ENCODE measurements at places on chromosomes 12 and 14.

DNA sequence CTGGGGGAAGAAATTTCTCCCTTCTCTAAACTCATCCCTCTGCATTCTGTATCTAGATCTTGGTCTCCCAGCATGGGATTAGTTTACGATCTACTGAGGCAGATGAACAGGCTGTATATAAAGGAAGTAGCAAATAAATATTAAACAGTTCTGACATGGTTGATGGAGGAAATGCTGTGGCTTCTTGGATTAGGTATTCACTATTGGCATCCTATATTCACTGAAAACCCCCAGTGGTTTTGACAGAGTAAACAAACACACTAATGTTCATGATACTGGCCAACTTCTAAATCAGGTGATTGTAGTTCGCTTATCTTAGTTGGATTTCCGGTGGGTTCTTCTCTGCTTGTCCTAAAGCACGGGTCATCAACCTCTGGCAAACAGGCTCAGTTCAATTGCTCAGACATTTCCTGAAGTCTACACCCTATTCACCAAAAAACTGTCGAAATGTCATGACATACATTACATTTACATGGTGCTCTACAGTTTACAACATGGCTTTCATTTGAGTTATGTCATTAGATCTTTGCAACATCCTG is 433.9 kb downstream of the EGLN3 start:
- DNase-seq = no peak

DNA sequence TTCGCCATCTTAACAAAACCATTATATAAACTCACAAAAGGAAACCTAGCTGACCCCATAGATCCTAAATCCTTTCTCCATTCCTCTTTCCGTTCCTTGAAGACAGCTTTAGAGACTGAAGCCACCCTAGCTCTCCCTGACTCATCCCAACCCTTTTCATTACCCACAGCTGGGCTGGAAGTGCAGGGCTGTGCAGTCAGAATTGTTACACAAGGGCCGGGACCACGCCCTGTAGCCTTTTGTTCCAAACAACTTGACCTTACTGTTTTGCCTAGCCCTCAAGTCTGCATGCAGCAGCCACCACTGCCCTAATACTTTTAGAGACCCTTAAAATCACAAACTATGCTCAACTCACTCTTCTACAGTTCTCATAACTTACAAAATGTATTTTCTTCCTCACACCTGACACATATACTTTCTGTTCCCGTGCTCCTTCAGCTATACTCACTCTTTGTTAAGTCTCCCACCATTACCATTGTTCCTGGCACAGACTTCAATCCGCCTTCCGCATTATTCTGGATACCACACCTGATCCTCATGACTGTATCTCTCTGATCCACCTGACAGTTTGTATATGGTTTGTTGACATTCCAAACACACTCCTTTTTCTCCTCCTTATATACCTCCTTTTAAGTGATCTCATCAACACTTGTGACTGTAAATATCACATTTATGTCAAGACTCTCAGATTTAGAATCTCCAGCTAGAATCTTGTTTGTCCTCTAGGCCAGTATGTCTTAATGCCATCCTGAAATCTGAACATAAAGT is 208.7 kb downstream of the KITLG start:
- DNase-seq = peak; percentile 68

DNA sequence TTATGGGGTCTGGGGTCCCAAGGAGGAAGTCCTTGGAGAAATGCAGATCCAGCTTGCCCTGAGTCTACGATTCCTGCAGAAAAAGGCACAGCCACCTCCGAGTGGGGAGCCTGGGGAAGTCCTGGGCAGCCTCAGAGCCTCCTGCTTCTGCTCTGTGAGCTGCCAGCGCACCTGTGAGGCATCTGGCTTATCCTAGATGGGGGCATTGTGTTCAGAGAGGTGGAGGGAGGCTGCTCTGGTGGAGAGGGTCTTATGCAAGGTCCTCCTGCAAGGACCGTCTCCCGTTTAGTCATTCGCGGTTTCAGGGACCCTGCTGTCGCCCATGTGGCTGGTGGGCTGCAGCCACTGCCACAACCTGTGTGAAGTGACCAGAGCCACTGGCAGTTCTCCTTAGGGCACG is 53.0 kb upstream of the PRMT8 start:
- no peak for DNase-seq

DNA sequence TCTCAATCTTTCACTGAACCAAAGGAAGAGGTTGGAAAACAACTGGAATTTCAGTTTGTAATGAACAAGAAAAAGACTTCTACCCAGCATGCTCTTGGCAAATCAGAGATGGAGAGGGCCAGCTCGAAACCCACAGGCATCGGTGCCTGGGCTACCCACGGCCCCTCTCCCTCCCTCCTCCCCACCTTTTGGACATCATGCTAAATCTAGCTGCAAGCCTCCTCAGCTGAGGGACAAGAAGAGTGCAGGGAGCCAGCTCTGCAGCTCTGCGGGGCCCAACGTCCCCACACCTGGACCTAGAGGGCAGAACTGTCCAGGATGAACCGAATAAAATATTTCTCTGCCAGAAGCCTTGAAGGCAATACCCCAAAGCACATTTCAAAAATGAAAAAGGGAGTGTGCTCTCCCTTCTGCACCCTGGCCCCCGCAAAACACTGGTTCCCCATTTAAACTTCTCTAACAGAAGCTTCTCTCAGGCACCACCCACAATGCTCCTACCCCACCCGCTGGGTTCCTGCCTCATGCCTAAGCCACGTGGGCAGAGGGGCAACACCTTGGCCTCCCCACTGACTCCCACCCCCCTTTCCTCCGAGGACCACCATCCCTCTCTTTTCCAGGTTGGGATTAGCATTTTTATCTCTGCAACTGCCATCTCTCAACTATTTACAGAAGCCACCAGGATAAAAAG is 8.2 kb downstream of the CAMKK2 start:
- DNase-seq = no peak

DNA sequence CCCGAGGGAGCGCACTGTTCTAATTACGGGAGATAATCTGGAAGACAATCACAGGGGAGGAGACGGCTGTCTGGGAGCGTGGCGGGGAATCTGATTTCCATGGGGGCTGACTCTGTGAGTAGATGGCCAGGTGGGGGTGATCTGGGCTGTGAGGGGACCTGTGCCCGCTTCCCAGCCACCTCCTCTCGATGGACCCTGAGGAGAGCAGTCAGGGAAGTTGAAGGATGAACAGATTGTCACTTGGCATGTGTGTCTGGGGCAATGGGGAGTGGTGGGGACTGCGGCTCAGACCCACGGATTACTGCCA is 22.6 kb downstream of the GALNT9 start:
- no peak for DNase-seq

DNA sequence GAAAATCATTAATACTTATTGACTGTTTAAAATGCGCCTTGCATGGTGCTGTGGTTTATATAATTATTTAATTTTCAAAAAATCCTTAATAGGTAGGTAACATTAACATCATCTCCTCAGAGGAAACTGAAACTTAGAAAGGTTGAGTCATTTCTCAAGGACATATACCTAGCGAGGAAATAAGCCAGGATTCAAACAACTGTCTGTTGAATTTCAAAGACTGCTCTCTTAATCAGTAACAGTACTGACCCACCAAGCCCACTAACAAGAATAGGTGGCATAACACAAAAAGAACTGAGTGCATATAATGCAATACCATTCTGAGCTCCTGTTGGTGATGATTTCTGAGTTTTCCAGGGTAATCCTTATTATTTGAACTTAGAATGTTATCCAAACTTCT is 174.3 kb downstream of the SOX5 start:
- no peak for DNase-seq

DNA sequence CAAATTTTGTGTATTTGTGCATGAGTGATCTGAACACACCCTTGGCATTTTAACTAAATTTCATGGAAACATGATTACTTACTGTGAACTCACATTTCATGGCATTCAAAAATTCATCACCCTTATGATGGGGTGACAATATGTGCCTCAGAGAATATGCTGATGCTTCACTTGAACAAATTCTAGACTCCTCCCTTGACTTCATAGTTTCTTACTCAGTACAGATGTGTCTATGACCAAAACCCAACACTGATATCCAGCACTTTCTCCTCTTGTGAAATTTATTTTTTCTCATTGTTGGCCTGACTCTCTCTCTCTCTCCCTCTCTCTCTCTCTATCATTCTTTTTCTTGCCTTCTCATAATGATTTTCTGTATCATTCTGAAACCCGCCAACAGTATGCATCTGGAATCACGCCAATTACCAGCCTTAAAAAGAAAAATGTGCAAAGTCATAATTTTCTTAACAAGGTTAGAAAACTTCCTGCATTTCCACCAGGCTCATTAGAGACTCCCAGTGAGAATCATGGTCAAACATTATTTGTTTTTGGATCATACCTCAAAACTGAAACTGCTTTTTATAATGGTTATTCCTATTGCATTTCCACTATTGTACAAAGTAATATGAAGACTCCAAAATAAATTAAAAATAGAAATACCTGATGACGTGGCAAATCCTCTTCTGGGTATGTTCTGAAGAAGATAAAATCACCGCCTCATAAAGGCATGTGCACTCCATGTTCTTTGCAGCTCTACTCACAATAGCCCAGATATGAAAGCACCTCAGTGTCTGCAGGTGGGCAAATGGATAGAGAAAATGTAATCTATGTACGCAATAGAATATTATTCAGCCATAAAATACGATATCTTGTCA is 722.2 kb downstream of the TMEM121 start:
- no peak for DNase-seq

GRCh38 chr12:19819231-19819630 is 379.9 kb downstream of the AEBP2 start:
- DNase-seq = no peak

DNA sequence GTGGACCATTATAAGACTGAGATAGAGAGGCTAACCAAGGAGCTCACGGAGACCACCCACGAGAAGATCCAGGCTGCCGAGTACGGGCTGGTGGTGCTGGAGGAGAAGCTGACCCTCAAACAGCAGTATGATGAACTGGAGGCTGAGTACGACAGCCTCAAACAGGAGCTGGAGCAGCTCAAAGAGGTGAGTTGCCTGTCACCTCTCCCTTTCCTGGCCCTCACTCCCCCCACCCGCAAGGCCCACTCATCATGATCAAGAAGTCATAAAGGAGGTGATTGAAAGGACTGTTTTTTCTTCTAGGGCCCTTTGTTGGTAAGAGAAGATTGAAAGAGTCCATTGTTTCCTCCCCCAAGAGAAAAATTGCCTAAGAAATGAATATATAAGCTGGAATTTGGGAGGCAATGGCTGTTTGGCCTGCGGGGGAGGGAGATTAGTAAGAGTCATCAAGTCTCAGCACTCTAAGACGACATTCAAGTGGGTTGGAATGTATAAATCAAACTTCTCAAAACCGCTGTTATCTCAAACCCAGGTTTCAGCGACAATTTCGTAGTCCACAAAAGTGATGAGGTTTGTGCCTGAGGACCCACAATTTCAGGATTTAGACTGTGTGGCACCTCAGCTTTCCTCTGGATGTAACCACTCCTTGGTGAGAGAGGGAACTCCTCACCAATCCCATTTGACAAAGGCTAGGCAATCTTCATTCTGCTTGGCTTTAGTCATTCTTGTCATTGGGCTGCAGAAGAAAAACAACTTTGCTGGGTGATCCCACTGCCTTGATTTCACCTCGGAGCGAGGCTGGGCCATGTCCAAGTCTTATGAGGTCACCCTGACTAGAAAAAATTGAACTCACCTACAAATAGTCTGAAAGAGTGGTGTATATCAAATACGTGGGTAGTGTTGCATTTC is 966 bp downstream of the BICD1 start:
- peak; percentile 62 for DNase-seq

GRCh38 chr12:69987579-69988091 is 162.6 kb downstream of the MYRFL start:
- DNase-seq = peak; percentile 97

DNA sequence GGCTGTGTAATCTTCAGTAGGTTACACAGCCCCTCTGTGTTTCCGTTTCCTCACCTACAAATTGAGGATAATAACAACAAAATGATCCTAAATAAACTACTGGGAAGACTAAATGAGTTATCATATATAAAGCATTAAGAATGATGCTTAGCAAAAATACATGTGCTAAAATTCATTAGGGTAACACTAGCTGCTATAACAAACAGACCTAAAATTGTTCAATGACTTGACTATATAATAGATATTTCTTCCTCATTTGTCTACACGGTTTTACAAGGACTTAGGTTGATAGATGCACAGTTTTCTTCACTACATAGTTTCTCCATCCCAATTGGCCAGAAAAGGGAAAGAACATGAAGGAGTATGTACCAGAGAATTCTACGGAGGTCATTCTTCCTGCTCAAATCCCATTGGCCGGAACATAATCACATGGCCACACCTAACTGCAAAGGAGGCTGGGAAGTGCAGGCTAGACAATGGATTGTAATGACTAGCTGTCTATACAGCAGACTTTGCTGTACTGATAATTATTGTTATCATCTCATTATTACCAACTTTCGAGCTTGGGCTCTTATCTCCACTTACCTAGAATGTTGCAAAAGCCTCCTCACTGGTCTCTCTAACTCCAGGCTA is 223.5 kb upstream of the NUDT4 start:
- no peak for DNase-seq

- DNase-seq = peak; percentile 58
Measured at GRCh38 chr12:80033448-80033847, 65.9 kb upstream of the OTOGL start.

- DNase-seq = no peak
Measured at GRCh38 chr12:6424008-6424347, 20.8 kb upstream of the CD27 start.

GRCh38 chr12:58917699-58918468 is 2.4 kb downstream of the LRIG3 start:
- peak; percentile 27 for DNase-seq

DNA sequence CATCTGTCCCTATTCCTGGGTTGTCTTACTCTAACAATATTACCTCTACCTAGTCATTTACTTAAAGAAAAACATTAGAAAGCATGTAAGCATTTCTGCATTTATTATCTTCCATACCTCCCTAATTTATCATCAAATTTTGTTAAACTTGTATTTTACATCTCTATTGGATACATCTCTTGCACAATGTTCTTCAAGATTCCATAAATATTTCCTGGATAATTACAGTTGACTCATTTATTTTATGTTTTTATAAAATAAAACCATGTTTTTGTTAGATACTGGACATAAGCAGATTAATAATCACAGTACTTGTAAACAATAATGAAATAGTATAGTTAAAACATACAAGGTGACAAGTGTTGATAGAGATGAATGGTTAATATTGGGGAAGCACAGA is 209.0 kb downstream of the TMTC3 start:
- peak; percentile 16 for DNase-seq

GRCh38 chr12:31590642-31591379 is at the start of gene DENND5B:
DENND5B (minus strand) TSS chr12:31591136; CDS start chr12:31590832, 304 bp downstream.
- peak; percentile 62 for DNase-seq

DNA sequence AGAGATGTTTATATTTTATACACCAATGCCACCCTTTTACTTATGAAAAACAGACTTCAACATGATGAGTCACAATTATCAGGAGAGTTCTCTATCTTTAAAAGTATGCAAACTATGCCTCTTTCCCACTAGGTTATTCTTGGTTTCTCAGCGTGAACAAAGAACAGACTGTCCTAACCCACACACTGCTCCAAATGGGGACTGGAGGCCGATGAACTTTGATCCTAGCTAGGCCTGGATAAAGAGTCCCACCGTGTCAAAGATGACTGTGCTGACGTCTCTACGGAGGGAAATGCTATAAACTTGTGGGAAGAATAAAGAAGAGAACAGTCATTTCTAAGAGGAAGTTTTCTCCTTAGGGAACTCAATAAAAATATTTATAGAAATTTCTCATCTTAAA is 160.1 kb downstream of the EPS8 start:
- peak; percentile 94 for DNase-seq

All from AG10803 (cell line).